ENCODE measurements at places on chromosomes 5 and 9. TPM values are rescaled to one million over a fixed set of nuclear protein-coding genes. Genes with fewer than 3 reads are reported as not detected.

GRCh38 chr9:22529426-22530199 lies 83.0 kb downstream of the DMRTA1 start:
- DNase-seq: no peak

Gene SMIM33
- 3.7 TPM for total RNA-seq

GRCh38 chr5:142600092-142600491 lies 85.8 kb downstream of the FGF1 start:
- no peak for DNase-seq

Gene ANKRD31
- not detected for total RNA-seq

GRCh38 chr9:129258823-129259301 lies 80.8 kb upstream of the IER5L start:
- DNase-seq: no peak

DNA sequence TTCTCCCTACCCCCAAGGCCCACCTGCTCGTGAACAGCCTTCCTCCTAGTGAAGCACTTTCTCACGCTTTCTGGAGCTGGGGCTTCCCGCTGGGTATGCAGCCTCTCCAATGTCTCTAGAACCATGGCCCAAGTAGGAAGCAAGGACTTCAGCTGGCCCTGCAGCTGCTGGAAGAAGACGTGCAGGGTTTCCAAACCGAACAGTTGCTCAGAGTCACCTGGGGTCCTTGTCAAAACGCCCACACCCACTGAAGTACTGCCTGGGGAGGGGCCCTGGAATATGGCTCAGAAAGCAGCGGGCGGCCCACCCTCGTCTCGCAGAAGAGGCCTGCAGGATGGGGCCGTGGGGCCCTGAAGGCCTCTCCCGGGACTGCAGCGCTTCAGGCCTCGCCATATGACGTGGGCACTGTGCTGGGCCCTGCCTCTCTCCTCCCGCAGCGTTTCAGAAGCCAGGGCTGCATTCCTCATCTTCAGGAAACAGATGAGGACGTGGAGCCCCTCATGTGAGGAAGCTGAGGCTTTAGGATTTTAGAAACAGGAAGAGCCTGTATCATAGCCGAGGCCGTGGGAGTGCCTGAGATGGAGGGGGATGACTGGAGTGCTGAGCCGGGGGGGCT lies 116.0 kb upstream of the LMX1B start:
- DNase-seq: no peak

DNA sequence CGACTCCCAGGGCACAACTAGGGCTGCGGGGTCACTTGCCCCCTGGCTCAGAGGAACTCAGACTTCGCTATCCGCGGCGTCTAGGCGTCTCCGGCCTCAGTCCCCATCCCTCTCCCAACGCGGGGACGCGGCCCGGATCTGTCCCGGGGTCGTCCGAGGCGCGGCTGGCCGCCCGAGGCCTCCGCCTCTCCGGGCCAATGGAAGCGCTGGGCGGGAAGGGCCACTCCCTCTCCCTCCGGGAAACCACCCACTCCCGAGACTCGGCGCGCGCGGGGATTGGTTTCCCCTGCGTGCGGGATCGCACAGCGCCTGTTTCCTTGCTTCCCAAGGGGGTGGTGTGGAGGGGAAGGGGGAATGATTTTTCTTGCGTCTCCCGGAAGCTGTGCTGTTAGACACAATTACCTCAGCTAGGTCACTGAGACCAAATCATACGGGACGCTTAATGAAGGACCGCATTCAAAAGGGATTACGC lies 38.3 kb downstream of the NR2F1 start:
- peak; percentile 68 for DNase-seq

DNA sequence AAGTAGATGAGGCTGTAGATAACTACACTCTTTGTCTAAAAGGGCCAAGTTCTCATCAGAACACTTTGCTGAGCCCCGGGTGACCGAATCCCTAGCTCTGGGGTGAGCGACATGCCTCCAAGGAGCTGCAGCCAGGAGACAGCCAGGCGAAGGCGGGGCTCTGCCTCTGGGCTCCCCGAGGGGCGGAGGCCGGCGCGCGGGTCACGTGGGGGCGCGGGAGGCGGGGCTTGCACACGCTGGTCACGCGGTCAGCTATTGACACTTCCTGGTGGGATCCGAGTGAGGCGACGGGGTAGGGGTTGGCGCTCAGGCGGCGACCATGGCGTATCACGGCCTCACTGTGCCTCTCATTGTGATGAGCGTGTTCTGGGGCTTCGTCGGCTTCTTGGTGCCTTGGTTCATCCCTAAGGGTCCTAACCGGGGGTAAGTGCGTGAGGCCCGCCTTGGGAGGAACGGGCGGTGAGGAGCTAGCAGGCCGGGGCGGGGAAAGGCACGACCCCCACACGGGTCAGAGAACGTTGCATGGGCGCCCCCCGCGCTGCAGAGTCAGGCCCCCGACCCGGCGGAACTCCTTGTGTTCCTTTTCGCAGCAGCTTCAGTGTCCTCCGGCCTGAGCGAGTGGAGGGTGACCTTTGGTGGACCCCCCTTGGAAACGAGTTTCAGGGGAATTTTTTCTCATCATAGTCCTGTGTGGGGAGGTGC lies at the start of gene ATP6V0E1:
Gene ATP6V0E1 (plus strand): TSS at position 230 of the 702 bp plus-strand sequence. CDS start 90 bp downstream, at position 320.
- DNase-seq: peak; percentile 98

Gene MYO10
- total RNA-seq: 57.6 TPM

DNA sequence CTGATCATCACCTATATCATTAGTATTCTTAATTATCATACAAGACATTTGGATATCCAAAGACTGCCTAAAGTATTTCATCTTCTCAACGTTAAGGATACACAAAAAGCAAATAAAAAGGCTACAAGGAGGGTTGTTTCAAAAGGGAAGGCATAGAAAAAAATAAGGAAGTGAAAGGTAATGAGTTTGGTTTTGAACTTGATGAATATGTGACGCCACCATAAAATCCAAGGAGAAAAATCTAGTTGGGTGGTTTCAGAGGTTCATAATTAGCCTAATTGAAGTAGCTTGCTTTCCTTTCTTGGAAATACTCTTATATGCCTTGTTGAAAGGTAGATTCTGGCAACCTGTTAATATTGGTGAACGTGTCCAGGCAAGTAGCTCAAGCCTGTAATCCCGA lies 96.1 kb upstream of the SGCD start:
- no peak for DNase-seq

DNA sequence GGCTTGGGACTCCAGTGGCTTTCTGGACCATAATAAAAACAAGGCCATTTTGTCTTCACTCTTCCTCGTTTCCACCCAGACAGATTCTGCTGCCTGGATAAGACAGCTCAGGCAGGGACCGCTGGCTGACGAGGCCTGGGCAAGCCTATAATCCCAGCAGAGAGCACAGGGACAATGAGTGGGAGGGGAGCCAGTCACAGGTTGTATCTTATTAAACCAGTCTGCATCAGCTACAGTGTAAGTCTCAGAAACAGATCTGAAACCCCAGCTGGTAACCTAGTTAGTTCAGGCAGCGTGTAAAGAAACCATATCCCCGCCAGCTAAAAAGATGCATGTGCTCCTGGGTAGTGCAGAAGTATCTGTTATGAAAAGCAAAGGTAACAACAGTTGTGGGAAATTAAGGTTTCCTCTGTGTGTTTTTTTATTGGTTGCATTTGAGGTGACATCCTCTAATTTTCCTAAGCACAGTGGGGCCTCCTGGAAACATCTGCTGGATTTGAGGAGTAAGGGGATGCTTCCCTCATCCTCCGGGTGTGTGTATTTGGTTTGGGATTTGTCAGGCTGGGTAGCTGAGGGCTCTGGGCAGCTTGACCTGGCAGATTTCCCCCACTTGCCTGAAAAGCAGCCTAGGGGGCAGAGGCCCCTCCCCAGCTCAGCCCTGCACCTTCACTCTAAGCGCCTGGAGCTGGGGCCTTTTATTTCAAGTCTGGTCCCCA lies 15.2 kb upstream of the TAL2 start:
- DNase-seq: no peak
